NCI-H1694 (cell line): ENCODE measurements at places on chromosomes 3 and 15.
A peak's percentile ranks its signal among the peaks of the same experiment; 100 is the strongest.

GRCh38 chr15:39084674-39085530 lies 496.0 kb upstream of the THBS1 start:
- DNase-seq, result peak; percentile 86

DNA sequence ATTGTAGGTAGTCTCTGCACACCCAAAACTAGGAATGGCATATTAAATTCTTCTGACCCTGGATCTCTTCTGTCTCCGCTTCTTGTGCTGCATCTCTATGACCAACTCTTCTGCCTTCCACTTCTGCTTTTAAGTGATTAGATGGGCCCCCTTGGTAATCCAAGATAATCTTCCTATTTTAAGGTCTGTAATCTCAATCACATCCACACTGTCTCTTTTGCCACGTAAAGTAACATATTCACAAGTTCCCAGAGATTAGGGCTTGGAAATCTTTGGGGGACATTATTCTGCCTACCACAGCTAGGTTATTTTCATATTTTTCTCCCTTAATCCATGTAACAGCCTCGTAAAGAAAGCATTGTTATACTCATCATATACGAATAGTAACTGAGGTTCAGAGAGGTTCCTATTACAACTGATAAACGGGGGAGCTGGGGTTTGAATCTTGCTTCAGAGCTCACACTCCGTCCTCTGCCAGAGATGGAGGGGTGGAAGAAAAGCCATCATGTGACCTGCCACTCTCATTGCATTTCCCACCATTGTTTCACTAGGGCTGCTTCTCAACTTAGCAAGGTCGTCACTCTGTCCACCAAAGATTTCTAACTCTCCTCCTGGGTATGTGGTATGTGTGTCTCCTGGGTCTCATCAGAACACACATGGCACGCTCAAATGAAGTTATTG lies 6.6 kb upstream of the CD47 start:
- DNase-seq, result no peak

GRCh38 chr3:15903164-15903563 lies 105.4 kb upstream of the ANKRD28 start:
- no peak for DNase-seq

DNA sequence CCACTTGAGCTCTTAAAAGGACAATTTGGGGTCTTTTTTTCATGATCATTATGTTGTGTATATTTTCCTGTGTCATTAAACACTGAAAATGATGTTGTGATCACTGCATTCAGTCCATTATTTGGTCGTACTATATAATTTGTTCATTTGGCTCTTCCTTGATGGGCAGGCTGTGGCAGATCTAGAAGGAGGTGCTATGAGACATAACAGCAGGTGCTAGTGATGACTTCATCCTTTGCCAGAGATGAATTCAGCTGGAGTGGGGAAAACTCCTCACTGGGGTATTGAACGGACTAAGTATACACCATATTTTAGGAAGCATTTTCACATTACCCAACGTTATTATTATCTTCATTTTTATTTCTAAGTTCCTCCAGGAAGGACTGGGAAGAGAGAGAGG lies 12.0 kb downstream of the CMTM7 start:
- peak; percentile 32 for DNase-seq

- no peak for DNase-seq
These were observed 46.9 kb downstream of the ARHGEF3 start for GRCh38 chr3:56754741-56755417.

GRCh38 chr3:161250116-161250515 lies 29.0 kb downstream of the NMD3 start:
- DNase-seq, result no peak

DNA sequence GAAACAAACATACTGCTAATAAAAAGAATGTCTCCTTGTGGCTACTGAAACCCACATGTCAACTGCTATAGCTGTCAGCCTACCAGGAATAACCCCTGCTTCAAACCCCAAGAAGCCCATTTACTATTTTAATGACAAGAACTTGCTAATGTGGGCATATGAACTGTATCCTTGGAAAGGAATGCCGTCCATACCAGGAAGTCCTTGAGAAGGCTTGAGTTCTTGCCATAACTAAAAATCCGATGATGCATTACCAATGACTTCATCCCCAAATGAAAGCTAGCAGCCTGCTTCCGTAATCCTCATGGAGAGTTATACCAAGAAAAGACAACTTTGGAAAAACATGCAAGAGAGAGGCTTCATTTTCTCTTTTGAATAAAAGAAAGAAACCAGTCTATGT lies 34.8 kb downstream of the MINDY4B start:
- no peak for DNase-seq
